ENCODE measurements at places on chromosomes 1 and 21.

- DNase-seq: no peak
Measured at GRCh38 chr1:85198864-85199263, 2.0 kb downstream of the SYDE2 start.

- DNase-seq: no peak
Measured at GRCh38 chr1:30875916-30876315, 32.6 kb downstream of the SDC3 start.

DNA sequence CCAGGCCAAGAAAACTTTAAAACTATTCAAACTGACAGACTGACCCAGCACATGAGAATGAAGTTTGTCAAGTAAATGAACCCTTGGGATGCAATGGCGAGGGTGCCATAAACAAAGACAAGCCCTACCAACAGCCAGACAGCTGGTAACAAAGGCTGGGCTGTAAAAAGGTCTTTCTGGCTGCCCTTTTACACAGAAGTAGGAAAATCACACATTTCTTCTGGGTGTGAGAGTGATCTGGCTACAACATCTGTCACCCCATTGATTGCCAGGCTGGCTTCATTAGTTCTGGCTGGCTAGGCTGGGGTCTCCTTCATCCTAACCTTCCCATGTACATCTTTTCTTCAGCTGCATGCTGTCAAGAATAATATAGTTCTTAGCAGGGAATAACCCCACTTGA lies 83.6 kb upstream of the FOXD3 start:
- no peak for DNase-seq

- peak; percentile 61 for DNase-seq
Measured at GRCh38 chr1:189787201-189787600, 690.5 kb downstream of the BRINP3 start.
